H4 (cell line): ENCODE measurements at places on chromosomes 2 and 18. TPM values are rescaled to one million over a fixed set of nuclear protein-coding genes. Genes with fewer than 3 reads are reported as not detected.

Gene VIT
- total RNA-seq = 2.4 and 3.6 TPM in 2 replicates

Gene TEX44
- total RNA-seq = not detected in 2 replicates

Gene TSPYL6
- total RNA-seq = not detected in 2 replicates

Gene GYPC
- total RNA-seq = 72.3 and 84.6 TPM in 2 replicates

Gene VAMP5
- 0.77 and 1.8 TPM in 2 replicates for total RNA-seq

Gene HOXD13
- total RNA-seq = 3.1 and 4.8 TPM in 2 replicates

Gene WDR43
- 35.8 and 53.2 TPM in 2 replicates for total RNA-seq

Gene ABCG5
- total RNA-seq = not detected in 2 replicates

Gene SULT1C2
- total RNA-seq = 0.45 and 0.70 TPM in 2 replicates

Gene NPHP1
- total RNA-seq = 4.3 and 10.4 TPM in 2 replicates

Gene KLHL30
- total RNA-seq = not detected in 2 replicates

Gene PUM2
- total RNA-seq = 8.3 and 12.6 TPM in 2 replicates

Gene KCNS3
- total RNA-seq = 4.7 and 5.4 TPM in 2 replicates

Gene SPAST
- total RNA-seq = 5.3 and 9.4 TPM in 2 replicates

Gene SIX3
- total RNA-seq = not detected in 2 replicates

Gene GKN2
- total RNA-seq = not detected in 2 replicates

Gene THADA
- total RNA-seq = 10.9 and 13.5 TPM in 2 replicates

Gene CRYGC
- total RNA-seq = not detected in 2 replicates

Gene ST6GAL2
- total RNA-seq = 0.21 and 0.37 TPM in 2 replicates

DNA sequence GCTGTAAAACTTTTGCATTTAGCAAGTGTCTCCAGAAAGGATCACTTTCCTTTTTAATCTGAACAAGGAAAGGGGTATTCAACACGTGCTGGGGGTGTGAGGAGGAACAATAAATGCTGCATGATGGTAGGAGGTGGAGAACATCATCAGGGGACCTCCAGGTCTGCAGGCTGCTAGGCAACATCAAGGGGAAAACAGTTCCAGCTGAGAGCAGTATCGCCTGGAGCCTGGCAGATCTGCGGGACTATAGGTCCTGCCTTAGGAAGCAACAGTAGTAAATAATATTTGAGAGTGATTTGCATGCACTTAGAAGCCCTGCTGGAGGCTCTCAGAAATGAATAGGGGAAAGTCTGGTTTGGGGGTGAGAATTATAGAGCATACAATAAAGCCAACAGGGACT lies 175.6 kb downstream of the SUCLG1 start:
- DNase-seq = no peak

DNA sequence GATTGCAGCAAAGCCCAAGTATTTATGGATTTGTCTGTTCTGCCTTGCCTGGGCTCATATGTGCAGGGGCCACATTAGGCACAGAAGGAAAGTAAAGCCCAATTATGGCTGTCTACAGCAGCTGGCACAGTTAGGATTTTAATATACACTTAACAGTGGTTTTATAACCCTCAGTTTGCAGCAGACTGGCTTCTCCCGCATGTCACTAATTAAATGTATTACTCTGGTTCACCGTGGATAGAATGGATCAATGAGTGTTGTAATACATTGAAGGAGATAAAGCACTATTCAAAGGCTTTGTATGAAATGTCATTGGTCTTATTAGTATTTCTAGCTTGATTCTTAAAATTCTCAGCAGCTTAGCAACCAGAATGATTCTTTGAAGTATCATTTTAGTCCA lies 320.2 kb downstream of the KCNS3 start:
- DNase-seq = no peak

DNA sequence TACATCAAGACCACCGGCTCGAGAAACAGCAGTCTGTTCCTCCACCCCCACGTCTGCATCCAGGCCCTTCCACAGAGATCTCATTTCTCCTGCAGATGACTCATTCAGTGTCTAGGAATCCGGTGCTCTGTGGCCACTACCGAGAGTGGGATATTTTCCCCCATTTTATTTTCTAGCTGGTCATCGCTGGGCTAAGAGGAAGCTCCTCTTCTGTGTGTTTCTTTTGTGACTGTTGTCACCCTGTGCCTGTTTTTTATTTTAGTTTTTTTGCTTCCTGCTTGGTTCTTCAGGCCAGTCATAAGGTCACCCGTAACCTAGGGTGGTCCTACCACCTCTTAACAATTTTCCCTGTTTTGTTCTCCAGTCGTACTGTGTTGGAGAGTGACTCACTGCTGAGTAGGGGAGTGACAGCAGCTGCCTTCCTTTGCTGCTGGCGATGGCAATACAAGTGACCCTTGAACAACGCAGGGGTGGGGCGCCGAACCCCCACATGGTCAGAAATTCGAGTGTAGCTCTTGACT lies 6.7 kb downstream of the RAMP1 start:
- peak; percentile 40 for DNase-seq

- no peak for DNase-seq
Measured at GRCh38 chr2:8608411-8608954, 73.4 kb upstream of the ID2 start.

GRCh38 chr2:13638181-13638580 lies 921.4 kb downstream of the TRIB2 start:
- DNase-seq = no peak

DNA sequence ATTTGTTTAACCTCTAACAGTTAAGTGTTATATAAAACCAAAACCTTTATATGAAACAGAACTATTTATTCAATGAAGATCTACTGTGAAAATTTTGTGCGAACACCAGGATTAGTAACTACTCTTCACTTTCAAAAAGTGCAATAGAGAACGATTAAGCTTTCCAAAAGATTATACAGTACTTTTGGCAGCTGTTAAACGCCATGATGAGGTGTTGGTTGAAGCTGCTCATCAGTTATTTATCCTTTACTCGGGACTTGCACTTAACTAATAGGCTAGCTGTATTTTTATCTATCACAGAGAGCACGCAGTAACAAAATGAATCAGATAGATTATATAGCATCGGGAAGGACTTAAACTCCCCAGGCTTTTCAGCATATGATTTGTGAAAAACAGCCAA lies 113.6 kb downstream of the GCA start:
- no peak for DNase-seq

- DNase-seq = no peak
Measured at GRCh38 chr2:146239392-146240135, 1605.3 kb upstream of the ACVR2A start.

DNA sequence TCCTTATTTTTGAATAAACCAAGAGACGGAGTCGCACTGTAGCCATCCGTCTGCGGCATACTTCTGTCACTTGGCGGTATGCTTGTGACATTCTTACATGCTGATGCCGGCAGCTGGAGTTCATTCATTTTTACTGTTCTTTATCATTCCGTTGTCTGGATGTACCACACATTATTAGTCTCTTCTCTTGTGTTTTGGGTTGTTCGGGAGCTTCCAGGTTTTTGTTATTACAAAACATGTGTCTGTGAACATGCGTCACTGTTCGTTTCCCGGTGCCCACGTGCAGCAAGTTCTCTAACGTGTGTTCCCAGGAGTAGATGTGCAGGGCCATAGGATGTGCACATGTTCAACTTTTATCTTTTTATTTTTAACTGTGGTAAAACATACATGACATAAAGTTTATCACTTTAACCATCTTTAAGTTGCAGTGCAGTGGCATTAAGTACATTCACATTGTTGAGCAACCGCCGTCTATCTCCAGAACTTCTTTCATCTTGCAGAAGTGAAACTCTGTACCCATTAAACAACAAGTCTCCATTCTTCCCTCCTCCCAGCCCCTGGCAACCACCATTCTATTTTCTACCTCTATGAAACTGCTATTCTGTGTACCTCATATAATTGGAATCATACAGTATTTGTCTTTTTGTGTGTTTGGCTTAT lies 40.1 kb downstream of the MTCL1 start:
- DNase-seq = no peak

DNA sequence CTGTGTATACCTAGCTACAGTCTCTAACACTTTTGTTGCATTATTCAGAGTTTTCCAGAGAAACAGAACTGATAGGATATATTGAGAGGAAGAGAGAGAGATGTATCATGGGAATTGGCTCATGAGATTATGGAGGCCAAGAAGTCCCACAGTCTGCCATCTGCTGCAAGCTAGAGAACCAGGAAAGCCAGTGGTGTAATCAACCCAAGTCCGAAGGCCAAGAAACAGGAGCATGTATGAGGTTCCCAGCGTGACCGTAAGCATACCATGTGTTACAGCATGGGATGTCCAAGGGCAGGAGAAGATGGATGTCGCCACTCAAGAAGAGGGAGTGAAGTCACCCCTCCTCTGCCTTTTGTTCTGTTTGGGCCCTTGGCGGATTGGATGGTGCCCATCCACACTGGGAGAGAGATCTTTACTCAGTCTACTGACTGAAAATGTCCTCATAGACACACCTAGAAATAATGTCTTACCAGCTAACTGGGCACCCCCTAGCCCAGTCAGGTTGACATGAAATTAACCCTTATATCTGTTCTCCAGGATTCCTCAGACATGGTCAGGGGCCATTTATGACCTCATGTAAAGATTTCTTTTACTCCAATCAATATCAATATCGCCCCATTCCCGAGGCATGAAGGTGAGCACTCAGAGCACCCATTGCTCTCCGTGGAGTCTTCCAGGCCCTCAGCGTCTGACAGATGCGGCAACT lies 179.6 kb downstream of the CTIF start:
- no peak for DNase-seq

- peak; percentile 44 for DNase-seq
Measured at GRCh38 chr2:226030788-226031646, 631.5 kb downstream of the NYAP2 start.

DNA sequence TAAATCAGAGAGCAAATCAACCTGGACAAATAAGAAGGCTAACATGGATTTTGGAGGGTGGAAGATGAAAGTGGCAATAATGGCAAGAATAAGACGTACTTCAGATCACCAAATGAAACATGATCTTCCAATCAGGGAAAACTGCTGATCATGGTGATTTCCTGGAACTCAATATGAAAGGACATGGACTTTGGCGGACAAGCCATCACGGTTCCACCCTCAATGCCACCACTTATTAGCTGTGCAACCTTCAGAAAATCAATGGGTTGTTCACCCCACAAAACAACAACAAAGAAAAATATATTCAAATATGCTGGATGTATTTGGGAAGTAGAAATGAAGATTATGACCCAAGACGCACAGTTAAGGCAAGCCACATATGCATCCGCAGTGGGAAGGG lies 81.7 kb downstream of the PPP1R1C start:
- no peak for DNase-seq

- no peak for DNase-seq
Measured at GRCh38 chr2:241339839-241340630, 16.1 kb upstream of the FARP2 start.

- no peak for DNase-seq
Measured at GRCh38 chr18:42290318-42291307, 335.6 kb downstream of the PIK3C3 start.

GRCh38 chr2:26767894-26768487 lies 3.9 kb downstream of the SLC35F6 start:
- DNase-seq = no peak

DNA sequence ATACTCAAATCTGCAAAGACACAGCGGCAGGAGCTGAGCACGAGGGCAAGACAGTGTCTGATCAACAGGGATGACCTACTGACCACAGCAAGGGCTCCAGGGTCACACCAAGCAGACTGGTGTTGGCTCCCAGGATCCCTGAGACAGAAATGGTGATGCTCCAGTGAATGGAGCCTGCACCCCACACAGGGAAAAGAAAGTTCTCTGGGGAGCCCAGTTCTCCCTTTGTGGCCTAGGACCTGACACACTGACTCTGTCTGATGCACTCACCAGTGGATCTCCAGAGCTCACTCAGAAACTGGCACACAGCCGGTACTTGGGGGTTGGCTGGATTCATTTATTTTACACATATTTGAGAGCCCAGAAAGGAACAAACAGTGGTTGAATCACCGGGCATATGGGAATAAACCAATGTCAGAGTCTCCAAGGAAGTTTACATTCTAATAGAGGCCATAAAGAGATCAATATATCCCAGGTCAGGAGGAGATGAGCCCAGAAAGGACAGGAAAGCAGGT lies 215.6 kb upstream of the ARL4C start:
- DNase-seq = no peak

- no peak for DNase-seq
Measured at GRCh38 chr2:2714408-2714807, 383.3 kb upstream of the MYT1L start.

DNA sequence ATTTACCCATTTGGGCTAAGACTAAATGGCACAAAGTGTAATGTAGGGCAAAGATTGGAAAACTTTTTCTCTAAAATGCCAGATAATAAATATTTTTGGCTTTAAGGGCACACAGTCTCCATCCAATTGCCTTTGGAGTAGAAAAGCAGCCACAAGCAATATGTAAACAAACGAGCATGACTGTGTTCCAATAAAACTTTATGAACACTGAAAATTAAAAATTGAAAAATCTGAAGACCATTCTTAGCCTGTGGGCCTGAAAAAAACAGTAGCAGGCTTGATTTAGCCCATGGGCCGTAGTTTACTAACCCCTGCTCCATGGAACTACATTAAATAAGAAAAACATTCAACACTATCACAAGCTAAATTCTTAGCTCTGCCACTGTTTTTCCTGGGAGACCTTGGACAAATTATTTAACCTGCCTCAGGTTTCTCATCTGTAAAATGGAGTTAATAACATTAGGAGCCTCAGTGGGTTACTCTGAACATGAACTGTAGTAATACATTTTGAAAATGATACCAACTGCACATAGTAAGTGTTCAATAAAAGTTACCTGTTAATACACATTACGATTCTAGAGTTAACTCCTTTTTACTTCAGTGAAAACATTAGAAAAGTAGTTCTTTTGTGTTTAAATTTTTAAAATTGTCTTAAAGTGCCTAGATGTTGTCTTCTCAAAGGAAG lies 1.3 kb downstream of the IFIH1 start:
- DNase-seq = no peak

DNA sequence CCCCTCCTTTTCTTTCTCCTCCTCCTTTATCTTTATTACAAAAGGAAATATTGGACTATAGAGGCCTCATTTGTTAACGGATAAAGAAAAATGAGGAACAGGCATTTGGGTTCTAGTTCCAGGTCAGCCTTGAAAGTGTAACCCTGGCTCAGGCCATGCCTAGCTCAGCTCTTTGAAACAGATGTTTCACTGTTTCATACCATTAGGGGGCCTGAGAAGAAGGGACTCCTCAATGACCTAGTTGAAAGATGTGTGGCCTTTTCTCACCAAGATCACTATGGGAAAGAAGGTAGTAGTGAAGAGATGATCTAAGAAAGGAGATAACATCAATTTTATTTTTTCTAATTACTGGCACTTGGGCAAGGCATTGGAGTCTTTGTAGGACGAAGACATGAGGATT lies 952.7 kb downstream of the SLC4A3 start:
- DNase-seq = no peak

GRCh38 chr2:97995026-97995733 lies 568 bp downstream of the TMEM131 start:
- DNase-seq = no peak

DNA sequence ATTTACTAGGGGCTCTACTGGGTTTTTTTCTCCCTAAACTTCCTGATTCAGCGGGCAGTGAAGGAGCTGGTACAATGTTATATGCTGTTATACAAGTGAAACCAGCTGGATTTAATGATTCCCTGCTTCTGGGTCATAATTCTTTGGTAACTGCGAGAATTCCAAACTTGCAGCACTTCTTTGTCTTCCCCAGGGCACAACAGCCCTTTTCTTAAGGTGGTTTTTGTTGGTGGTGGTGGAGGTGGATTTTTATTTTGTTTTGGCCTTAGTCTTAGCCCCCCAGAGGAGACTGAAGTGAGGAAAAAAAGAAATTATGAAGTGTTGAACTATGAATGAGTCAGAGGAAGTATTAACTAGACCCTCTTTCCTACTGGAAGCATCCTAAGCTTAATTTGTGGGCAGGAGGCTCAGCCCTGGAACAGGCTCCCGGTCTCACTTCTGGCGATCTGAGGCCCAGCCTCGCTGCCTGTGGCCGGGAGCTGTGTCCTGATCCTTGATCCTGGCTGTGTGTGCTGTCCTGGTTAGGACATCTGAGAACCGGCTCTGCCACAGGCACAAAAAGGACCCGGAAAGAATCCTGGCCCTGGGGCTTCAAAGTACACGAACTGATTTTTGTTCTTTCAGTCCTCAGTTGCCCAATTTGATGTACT lies 141.9 kb downstream of the LYPD6B start:
- no peak for DNase-seq
